OCI-LY7 (cell line): ENCODE measurements at places on chromosomes 12 and 14. TPM values are rescaled to one million over a fixed set of nuclear protein-coding genes. Genes with fewer than 3 reads are reported as not detected.

Gene COX8C
- not detected in 2 replicates for total RNA-seq

Gene HRK
- total RNA-seq = 17.8 and 23.7 TPM in 2 replicates

Gene AGAP2
- total RNA-seq = 26.5 and 28.8 TPM in 2 replicates

Gene CEBPE
- 2.2 and 2.3 TPM in 2 replicates for total RNA-seq

Gene CLEC1B
- not detected in 2 replicates for total RNA-seq

DNA sequence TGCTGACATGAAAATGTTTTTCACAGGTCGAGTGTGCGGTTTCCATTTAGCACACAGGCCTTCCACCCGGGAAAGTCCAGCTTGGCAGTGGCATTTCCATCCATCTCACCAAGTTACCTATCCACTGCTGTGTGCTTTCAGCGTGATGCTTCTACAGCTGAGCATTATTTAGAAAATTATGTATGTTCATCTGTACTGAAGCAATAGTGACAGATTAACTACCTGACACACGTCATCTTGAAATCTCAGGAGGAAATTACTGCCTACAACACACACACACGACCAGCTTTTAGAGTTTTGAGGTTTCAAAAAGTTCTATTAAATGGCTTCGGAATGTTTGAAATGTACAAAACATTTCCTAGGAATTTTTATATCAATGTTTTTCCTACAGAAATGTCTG, 39.4 kb downstream of the IFNG-AS1 start:
- DNase-seq = no peak

- DNase-seq = no peak
Measured at GRCh38 chr14:40003773-40004172, 571.5 kb upstream of the FBXO33 start.

DNA sequence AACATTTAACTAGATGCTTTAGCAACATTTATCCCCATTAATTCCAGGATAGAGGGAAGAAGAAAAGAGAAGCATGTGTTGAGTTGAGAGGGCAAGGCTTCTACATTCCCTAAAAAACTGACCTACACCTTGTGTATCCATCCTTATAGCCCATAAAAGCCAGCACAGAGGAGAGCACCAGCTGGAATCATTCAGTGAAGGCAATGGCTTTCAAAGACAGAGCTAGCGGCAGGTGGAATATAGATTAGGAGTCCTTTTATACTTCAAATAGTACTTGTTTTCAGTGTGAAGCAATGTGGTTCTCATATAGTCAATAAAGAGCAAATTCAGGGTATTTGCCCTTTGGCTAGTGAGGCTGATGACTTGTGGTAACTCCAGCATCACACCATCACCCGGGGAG, 94.4 kb downstream of the TBC1D30 start:
- no peak for DNase-seq

- no peak for DNase-seq
Measured at GRCh38 chr12:48990552-48990951, 8.6 kb downstream of the DDN start.

GRCh38 chr12:51977320-51977753, 25.8 kb downstream of the ACVR1B start:
- no peak for DNase-seq

- DNase-seq = no peak
Measured at GRCh38 chr14:23442721-23443356, 7.4 kb upstream of the MYH7 start.

DNA sequence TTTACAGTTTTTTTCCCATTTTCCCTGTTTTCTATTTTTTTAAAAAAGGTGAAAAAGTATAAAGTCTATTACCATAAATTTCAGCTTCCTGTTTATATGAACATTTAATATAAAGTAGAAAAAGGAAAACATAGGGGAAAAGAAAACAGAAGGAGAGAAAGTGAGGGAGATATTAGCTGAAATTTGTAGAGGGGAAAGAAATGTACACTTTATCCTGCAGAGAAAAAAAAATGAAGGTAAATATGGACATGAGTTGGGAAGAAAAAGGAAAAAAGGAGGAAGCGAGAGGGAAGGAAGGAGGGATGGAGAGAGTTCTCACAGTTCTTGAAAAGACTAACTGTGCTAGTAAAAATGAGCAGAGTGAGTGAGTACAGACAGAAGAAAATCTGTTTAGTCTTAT, 91.6 kb upstream of the BTG1 start:
- DNase-seq = no peak

- DNase-seq = no peak
Measured at GRCh38 chr12:52206304-52207040, 14.7 kb upstream of the KRT80 start.

DNA sequence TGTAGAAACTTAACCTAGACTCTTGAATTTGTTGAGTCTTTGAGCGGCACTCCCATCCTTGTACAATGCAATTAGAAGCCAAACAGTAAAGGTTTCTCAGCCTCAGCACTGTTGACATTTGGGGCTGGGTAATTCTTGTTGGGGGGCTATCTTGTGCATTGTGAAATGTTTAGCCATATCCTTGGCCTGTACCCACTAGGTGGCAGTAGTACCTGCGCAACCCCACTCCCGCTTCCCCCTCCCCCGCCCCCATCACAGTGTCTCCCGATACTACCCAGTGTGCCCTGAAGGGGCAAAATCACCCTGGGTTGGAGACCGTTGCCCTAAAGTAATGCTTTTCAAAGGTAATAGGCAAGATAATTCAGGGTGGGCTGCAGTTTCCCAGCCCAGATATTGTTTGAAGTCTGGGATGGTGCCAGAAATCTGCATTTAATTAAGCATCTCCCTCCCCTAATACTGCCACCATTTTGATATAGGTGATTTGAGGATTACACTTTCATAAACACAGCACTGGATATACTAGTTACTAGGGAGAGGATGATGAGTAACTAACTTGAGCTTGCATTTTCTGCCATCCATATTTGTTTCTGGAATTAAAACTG, 1.8 kb downstream of the COX6A1 start:
- DNase-seq = peak; percentile 86

- DNase-seq = peak; percentile 60
Measured at GRCh38 chr14:65243766-65244442, 141.6 kb upstream of the MAX start.

DNA sequence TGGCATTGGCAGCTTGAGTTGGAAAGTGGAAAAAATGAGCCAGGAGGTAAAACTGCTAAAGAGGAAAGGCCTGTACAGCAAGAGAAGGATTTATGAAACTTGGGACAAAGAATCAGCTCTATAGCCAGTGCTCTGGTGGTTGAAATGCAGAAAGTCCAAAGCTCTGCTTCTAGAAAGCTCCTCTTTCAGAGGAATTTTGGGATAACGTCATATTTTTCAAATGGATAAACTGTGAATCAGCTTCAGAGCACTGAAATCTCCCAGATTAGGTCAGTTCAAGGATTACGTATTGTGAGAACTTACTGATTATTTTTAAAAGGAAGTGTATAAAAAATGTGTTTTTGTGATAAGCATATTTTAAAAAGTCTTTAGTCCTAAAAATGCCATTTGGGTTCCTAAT, 203.1 kb upstream of the CNOT2 start:
- no peak for DNase-seq

DNA sequence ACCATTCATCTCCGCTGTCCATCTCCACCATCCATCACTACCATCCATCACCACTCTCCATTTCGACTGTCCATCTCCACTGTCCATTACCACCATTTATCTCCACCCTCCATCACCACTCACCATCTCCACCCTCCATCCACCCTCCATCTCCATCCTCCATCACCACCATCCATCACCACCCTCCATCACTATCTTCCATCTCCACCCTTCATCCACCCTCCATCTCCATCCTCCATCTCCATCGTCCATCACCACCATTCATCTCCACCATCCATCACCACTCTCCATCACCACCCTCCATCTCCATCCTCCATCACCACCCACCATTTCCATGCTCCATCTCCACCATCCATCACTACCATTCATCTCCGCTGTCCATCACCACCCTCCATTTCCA, 5.2 kb upstream of the CEP170B start:
- DNase-seq = no peak

GRCh38 chr12:119354172-119354571, 19.6 kb downstream of the CCDC60 start:
- DNase-seq = no peak

DNA sequence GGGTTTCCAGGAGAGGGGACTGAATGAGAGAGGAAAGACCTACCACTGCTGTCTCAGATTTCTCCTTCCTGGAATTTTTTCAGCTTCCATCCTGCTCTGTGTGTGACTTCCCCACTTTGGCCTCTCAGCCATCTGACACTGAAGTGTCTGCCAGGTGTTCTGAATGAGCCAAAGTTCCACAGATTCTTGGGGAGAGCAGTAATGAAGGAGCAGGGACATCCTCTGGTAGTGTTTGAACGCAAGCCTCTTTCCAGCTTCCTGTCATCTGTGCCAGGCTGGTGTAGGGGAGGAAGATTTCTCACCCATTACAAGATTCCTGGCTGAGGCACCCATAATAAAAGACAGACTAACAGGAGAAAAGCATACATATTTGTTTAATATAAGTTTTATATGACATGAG, 141.7 kb upstream of the NRXN3 start:
- DNase-seq = no peak

DNA sequence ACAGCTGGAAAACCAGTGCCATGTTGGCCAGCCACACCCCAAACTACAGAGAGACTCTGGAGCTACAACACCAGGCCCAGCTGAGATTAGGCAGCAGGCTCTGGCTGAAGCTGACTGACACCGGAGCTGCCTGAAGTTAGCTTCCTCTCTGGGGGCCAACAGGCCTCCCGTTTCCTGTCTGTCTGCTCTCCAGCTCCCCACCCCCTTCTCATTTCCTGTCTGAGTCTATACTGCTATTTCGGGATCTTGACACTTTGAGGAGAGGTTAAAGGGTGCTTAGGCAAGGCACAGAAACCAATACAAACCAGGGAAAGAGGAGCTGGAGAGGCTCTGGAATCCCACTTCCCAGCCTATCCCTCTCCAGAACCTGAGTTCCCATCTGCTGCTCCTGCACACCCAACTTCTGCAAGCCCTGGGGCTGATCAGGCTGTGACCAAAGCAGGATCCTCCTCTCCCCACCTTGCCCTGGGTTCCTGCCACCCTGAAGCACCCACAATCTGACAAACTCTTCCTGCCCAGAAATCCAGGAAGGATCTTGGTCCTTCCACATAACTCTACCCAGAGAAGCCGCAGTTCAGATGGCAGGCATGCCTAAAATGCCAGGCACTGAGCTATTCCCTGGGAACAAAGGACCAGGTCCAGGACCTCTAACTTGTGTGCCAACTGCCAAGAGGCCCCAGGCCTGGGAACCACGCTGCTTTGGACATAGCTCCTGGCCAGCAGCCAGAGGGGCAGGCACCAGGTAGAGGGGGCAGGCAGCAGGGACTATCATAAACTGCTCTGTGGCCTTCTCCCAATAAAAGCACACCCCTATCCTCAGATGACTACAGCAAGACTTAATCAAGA, 39.9 kb downstream of the PRPF40B start:
- DNase-seq = peak; percentile 94

DNA sequence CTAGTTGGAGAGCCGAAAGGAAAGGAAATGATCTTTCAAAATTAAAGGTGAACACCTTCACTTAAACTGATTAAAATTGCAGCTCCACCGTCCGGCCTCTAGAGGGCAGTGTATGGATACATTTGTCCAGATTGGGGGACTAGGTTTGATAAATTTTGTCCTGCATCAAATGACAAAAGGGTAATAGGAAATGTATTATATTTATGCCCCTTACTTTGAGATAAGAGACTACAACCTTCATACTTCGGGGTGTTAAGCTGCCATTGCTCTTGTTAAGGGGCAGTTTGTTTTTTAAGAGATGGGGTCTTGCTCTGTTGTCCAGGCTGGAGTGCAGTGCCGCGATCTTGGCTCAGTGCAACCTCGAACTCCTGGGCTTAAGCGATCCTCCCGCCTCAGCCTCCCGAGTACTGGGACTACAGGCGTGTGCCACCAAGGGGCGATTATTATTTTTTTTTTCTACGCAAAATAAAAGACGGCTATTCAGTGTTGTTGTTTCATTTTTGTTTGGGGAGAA, 818 bp upstream of the SUOX start:
- peak; percentile 74 for DNase-seq

DNA sequence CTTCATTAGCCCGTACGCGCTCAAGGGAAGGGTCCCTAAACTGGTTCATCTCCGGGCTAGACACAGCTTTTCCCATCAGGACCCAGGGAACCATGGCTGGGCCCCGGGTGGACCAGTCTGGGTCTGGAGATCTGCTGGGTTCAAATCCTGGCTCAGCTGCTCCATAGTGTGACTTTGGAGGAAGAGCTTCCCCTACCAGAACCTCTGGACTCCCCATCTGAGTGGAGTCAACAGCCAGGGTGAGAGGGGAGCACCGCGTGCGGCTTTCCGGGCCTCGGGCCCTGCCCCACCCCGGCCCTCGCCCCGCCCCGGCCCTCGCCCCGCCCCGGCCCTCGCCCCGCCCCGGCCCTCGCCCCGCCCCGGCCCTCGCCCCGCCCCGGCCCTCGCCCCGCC, 41.2 kb downstream of the BEGAIN start:
- peak; percentile 37 for DNase-seq

GRCh38 chr14:26597589-26598080, at the start of gene NOVA1:
Gene NOVA1 (minus strand): TSS chr14:26598033. CDS start chr14:26597436, 597 bp downstream.
- DNase-seq = no peak

- DNase-seq = no peak
Measured at GRCh38 chr12:15274561-15274967, 47.7 kb upstream of the PTPRO start.

DNA sequence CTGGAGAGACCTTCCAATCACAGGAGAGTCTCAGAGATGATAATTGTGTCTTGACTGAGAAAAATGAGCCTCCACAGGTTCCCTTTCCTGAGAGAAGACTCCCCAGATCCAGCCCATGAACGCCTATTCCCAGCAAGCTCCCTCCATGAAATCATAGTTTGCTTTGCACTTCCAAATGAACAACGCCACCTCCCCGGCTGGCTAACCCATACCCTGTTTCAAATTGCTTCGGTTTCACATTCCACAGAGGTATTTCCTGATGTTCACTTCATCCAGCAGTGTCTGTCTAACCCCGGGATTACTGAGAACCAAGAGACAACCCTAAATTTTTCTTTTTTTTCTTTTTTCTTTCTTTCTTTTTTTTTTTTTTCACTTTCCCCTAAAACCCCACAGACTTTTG, 124.1 kb upstream of the RFLNA start:
- no peak for DNase-seq

DNA sequence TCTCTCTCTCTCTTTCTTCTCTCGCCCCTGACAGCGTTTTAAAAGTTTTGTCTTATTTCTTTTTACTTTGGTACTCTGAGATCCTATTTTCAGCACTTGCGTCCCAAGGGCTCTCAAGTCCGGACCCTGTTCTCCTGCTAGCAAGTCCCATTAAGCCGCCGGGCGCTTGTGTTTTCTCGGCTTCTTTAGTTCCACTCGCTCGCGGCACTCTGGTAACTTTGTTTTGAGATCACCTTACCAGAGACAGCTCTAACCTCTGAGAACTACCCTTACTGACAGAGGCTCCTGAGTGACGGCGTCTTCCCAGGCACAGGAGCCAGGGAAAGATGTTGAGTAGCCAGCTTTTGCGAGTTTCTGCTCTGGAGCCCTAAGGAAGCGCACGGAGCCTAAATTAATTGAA, 2.7 kb upstream of the MYF5 start:
- DNase-seq = no peak

DNA sequence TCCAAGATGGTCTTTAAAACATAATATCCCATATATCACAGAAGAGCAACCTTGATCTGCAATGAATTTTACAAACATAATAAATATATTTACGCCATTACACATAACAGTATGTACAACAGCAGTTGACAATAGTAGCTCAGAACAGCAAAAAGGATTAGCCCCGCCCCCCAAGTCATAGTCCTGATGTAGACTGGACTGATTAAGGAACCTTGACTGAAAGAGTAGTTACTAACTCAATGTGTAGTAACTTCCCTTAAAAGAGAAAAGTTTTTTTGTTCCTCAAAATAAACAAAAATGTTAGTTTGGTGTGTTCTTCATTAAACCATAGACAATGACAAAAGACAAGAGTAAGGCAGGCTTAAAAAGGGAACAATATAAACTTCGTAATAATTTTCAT, 44.5 kb downstream of the GTF2A1 start:
- DNase-seq = peak; percentile 12

GRCh38 chr12:65597527-65597926, 226.8 kb upstream of the HMGA2 start:
- no peak for DNase-seq
